Activated CD4-positive, alpha-beta T cell treated with anti-CD3 and anti-CD28 coated beads for 36 hours (primary cell): ENCODE measurements at places on chromosomes 12 and 14. TPM values are rescaled to one million over a fixed set of nuclear protein-coding genes. Genes with fewer than 3 reads are reported as not detected.

GRCh38 chr12:18932715-18933114 lies 194.8 kb downstream of the CAPZA3 start:
- no peak for DNase-seq
- H3K4me3 ChIP-seq: no peak overlapping the region
- no peaks in the 10 kb centered on the region for H3K4me1 ChIP-seq
- no peak overlapping the region for H3K27ac ChIP-seq
- H3K27me3 ChIP-seq: peaks cover 2% of the 10 kb centered on the region
- no peaks in the 10 kb centered on the region for H3K36me3 ChIP-seq

- H3K4me3 ChIP-seq: no peak overlapping the region
- H3K27ac ChIP-seq: no peak overlapping the region
- H3K27me3 ChIP-seq: no peaks in the 10 kb centered on the region
Measured at GRCh38 chr14:92994942-92995341, 72.0 kb downstream of the CHGA start.

DNA sequence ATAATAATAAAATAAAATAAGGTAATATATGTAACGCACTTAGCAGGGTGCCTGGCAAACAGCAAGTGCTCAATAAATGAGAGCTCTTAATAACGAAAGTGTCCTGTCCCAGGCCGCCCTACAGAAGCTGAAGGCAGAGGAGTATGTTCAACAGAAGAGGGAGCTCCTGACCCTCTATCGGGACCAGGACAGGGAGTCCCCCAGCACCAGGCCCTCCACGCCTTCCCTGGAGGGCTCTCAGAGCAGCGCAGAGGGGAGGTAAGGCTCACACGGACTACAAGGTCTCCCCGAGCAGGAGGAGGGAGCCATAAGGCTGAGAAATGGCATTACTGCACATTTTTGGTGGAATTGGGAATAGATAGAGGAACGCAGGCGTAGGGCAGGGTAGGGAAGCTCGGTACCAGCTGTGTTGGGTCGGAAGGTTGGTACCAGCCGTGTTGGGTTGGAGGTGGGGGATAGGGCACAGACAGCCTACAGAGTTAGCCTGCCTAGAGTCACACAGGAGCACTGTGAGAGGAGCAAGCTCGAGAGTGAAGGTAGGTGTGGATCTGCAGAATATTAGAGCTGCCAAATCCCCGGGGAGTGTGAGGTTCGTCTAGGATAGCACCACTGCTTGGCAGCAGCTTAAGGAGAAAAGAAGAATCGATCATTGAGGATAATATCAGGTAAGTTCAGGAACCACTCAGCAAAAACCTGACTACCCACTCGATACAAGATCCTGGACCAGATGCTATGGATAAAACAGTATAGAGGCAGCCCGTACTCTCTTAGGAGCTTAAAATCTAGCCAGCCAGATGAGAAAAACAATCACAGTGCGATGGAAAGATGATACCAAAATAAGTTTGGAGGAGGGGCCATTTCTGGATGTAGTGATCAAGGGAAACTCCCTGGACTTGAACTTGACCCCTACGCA lies 15.3 kb downstream of the TNFRSF1A start:
- H3K27me3 ChIP-seq: no peaks in the 10 kb centered on the region
- DNase-seq: peak; percentile 40
- peaks cover 30% of the 10 kb centered on the region for H3K36me3 ChIP-seq
- peaks cover 28% of the 10 kb centered on the region for H3K4me1 ChIP-seq
- peak overlapping the region; percentile 49 for H3K27ac ChIP-seq
- no peak overlapping the region for H3K4me3 ChIP-seq

The ANO2 gene
- total RNA-seq: not detected

The EML5 gene
- 8.1 TPM for total RNA-seq
